ENCODE measurements at places on chromosomes 16 and 17.

DNA sequence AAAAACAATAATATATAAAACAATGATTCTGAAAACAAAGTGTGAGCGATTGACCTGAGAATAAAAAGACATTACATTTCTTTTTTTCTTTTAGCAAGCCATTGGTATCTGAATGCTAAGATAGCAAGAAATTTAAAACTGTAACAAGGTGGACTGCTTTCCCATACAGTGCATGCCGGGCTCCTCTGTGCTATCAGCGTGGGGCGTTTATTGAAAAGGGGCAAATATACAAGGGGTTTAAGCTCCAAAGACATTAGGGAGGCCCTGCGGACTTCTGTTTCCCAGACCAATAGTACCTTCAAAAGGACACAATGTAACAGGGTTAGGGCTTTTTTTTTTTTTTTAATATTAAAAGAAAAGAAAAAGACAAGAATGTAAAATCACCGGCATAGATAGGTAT is 261.3 kb downstream of the ZFHX3 start:
- DNase-seq: no peak

DNA sequence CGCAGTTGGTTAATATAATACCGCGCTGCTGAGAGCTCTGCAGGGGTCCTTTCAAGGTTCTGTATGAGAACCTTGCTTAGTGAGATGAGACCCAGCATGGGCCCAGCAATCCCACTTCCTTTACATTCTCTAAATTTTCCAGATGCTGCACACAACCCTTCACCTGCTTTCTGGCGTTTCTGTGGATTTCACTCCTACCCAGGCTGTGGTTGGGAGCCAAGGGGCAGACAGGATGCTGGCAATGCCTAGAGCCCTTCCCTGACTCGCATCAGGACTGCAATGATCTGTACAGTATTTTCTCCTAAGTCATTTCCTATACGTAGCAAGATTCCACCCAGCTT is 10.1 kb upstream of the PIPOX start:
- DNase-seq: no peak

DNA sequence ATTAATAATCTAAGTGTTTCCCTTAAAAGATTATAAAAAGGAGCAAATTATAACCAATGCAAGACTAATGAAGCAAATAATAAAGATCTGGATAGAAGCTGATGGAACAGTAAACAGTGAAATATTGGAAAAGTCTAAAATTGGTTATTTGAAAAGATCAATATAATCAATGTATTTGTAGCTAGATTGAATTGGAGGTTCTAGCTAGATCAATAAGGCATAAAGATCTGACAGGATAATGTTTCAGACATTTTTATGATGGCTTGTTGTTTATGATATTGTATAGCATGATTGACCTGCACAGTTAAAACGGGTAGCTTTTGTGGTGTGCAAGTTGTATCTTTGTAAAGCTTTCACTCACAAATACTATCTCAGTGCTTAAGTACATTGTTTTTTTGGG is 245.3 kb downstream of the BCAS3 start:
- no peak for DNase-seq

GRCh38 chr16:15538507-15538906 is 104.1 kb downstream of the BMERB1 start:
- DNase-seq: no peak

GRCh38 chr16:83653785-83654184 is 154.0 kb upstream of the HSBP1 start:
- no peak for DNase-seq
